ENCODE measurements at places on chromosomes 12 and 14.

GRCh38 chr12:124457287-124458219, 109.9 kb downstream of the NCOR2 start:
- DNase-seq: no peak

- DNase-seq: no peak
Observed at GRCh38 chr14:94138251-94138650, 8.8 kb upstream of the IFI27L2 start.

- DNase-seq: no peak
Observed at GRCh38 chr12:105562199-105562971, 231.9 kb downstream of the C12orf75 start.

GRCh38 chr14:99930420-99931274, 134.6 kb upstream of the EVL start:
- DNase-seq: no peak

- DNase-seq: no peak
Observed at GRCh38 chr14:22210026-22210425, 379.0 kb downstream of the DAD1 start.

- no peak for DNase-seq
Observed at GRCh38 chr14:51445001-51445390, 204.9 kb downstream of the TMX1 start.

DNA sequence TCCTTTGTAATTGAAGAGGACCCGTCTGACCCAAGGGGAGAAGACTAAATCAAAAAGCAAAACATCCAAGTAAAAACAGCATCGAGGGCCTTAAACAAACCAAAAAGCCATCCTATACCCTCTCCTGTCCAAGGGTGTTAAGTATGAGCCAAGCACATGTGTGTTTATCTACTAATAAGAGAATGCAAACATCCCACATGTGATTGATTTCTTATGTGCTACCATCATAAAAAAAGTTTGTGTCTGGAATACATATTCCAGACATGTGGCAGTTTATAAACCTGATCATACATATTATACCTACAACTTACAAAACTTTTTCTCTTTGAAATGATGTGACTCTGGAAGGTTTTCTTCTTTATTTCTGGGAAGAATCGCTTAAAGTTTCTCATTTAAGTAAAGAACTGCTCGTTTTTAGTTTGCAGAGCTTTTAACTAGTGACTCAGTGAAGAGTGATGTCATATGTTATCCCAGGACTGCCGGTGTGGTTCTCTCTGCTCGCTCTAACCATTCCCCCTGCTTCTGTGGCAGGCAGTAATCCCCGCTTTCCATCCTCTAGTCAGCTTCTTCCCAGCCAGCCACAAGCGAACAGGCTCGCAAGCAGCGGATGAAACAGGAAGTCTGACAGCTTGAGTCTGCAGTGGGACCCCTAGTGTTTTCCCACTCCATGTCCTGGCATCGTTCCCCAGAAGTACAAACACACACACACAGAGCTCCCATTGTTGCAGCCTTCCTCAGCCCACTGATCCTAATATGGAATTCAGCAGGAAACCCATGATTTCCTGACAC, 431 bp upstream of the RHOJ start:
- no peak for DNase-seq

DNA sequence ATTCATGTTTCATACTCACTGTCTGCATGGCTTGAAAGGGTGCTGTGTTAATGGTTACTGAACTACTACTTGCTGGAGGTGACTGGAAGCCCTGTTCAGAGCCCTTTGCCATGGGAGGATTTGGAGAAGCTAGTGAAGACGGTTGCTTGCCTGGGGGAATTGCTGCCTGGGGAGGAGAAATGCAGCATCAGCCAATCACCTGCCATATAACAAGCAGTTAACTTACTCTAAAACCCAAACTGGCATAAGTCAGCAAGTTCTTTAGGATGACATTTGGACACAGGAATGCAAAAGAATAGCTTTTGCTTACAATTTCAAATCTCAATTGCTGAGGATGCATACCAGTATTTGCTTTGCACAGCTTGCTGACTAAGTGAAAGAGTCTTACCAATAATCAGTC, 23.4 kb upstream of the IPO8 start:
- DNase-seq: no peak

GRCh38 chr14:30389134-30389876, 169.7 kb upstream of the G2E3 start:
- DNase-seq: no peak

- no peak for DNase-seq
Observed at GRCh38 chr12:92769124-92769901, 66.5 kb downstream of the PLEKHG7 start.

DNA sequence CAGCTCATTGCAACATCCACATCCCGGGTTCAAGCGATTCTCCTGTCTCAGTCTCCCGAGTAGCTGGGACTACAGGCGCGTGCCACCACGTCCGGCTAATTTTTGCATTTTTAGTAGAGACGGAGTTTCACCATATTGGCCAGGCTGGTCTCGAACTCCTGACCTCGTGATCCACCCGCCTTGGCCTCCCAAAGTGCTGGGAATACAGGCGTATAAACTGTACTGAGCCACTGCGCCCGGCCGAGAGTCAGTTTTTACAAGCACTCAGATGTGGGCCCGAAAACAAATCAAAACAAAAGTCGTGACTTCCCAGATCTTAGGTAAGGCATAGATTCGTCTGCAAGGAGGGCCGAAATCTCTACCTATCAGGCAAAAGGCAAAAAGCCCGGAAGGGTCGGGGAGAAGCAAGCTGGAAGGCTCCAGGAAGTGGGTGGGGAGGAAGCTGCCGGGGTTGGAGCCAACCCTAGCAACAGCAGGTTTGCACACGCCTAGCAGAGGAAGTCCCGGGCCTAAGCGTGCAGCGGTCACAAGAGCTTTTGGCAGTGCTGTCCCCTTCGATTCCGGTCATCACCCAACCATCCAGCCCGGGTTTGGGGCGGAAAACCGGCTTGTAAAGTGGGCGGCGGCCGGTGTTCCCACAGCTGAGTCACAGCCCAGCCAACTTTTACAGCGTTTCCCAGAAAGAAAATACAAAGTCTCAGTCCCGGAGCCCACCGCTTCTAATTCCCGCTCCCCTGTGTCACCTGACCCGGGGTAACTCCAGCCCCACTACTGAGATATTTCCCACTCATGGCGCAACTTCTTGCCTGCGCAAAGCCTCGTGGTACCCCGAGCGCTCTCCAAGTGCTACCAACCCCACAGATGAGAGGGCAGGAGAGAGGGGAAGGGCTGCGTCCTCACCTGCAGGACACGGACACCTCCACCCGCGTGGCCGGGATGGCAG, 583 bp downstream of the CPNE8 start:
- no peak for DNase-seq

GRCh38 chr12:96206936-96207662, 12.9 kb downstream of the ELK3 start:
- DNase-seq: no peak

GRCh38 chr14:101074196-101075024, 170.9 kb upstream of the RTL1 start:
- DNase-seq: no peak

GRCh38 chr12:80838708-80839107, 99.0 kb downstream of the LIN7A start:
- DNase-seq: no peak

GRCh38 chr14:102678394-102678793, 85.9 kb downstream of the RCOR1 start:
- no peak for DNase-seq

GRCh38 chr12:79302162-79302814, 388.5 kb downstream of the PAWR start:
- DNase-seq: no peak

DNA sequence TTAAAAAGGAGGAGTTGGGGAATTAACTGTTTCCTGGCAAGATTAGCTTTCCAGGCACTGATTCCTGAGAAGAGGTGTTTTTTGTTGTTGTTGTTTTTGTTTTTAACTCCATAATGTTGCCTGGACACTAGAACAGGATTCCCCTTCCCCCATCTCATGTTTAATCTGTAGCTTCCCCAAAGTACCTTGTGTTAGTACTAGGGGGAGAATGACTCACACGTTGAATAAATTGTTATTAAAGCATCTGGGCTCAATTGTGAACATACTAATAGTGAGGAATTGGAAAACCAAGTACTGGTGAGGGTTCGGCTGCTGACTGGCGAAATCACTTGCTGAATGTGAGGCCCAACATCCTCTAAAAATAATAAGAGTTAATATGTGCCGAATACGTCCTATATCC, 1.3 kb upstream of the GNG2 start:
- no peak for DNase-seq

DNA sequence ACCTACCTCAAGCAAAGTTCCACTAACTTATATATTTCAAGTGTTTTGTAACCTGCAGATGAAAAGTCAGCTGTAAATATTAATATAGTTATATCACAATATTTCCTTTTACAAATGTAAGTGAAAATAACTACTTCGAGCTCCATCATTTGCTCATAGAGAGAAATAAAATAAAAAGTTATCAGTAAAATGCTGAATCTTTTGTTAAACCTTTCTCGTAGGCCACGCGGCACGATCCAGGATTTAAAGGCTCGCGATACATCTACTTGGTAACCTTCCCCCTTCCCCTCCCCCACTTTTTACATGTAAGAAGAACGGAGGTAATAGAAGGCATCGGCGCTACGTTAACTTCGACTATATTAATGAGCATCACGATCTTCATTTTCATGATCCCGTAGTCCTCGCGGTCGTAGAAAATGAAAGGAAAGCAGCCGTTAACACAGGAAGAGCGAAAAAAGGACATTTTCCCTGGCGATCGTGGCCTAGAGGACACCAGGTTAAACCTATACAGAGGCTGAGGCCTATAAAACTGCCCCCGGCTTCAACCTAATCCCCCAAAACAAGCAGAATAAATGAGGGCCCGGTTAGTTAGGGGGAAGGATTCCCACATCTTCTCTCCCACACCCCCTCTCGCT, 508 bp downstream of the HNRNPC start:
- DNase-seq: no peak

DNA sequence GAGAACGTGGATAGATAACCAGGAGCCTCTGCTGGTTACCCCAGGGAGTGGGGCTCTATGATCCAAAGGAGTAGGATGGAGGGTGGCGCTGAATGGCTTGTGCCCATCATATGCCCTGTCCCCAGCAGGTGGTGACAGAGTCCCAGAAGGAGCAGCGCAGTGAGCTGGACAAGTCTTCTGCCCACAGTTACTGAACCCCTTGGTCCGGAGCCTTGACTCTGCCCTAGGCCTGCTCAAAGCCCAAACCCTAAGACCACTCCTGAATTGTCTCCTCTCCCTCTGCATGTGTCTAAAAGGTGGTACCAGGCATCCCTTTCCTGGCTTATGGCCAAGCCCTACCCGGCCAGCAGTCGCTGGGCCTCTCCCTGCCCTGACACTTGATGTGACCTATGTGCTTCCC, 3.2 kb downstream of the PRPH start:
- DNase-seq: no peak

DNA sequence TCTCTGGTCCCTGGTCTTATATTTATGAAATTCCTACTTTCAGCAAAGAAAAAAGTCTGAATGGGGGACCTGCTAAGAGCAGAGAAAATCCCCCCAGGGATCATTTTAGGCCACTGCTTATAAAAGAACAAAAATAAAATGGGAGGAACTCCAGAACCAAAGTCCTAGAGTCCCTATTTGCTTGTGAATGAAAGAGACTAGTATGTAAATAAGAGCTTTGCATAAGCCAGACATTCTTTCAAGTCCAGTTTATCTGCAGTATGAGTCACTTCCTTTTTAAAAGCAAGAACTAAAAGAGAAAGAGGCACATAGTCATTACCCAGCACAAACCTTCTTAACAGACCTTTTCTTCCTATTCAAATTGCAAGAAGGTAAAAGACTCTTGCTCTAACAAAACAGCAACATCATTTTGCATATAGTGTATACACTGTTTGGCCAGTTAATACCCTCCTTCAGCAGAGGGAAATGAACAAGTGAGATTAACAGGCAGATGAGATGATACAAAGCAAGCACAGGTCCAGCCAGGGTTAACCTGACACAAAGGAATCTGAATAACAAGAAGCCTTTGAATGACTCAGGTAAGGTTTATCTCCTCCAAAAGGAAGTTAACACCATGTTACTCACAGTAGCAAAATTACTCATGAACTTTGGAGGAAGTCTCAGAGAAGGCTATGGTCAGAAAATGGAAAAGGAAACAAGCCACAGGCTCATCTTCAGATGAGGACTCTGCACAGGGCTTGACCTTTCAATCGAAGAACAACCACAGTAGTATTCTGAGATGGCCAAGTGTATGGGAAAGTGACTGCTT, 87.3 kb downstream of the PHLDA1 start:
- no peak for DNase-seq

GRCh38 chr12:84689638-84690037, 223.0 kb downstream of the SLC6A15 start:
- no peak for DNase-seq

DNA sequence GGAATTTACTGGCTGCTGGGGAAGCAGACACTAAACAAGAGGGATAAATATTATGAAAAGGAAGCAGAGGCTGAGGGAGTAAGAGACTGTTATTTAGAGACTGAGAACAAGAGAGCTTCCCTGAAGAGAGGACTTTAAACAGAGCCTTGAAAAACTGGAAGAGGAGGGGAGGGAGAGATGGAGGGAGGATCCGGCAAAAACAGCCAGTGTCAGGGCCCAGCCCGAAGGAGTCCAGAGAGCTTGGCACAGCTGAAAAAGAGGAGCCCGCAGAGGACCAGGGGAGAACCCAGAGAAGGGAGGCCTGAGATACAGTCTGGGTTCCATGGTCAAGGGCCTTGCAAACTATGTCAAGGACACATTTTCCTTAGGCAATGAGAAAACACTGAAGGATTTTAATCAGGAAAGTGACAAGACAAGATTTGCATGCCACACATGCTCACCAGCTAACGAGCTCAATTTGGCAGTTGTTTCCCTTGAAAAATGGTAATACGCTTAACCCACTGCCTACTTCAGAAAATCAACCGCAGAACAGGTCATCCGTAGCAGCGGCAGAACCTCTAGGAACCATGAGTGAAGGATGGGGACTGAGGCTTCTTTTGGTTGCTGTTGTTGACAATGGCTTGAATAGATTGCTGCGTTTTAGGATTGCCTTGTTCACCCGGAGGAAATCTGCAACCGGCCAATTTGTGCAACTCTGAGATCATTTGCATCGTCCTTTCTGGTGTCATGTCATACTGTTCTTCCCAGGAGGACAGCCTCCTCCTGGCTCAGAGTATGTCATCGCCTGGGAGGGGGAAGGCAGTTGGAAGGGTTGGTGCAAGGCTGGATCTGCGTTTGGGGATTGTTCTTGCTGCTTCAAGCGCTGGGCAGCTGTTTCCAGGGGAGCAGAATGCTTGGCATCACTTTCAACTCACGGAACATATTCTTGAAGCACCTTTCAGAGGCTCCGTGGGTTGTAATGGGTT, 108.2 kb downstream of the PRMT8 start:
- DNase-seq: no peak

DNA sequence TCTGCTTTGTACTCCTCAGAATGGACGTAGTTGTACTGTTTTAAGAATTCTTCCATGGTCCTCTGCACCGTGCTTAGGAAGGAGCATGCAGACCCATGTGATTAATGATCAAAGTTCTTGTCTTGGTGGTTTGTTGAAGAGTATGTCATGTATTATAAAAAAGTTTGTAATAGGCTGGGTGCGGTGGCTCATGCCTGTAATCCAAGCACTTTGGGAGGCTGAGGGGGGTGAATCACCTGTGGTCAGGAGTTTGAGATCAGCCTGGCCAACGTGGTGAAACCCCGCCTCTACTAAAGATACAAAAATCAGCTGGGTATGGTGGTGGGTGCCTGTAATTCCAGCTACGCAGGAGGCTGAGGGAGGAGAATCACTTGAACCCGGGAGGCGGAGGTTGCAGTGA, 61.8 kb upstream of the RTL1 start:
- no peak for DNase-seq

All from stimulated activated CD8-positive, alpha-beta memory T cell treated with anti-CD3 and anti-CD28 coated beads, Interleukin-2, amount 100 ng/mL, for 1 hour (primary cell).